ENCODE measurements at places on chromosomes 1 and 21.

GRCh38 chr1:62341615-62342014 is 22.4 kb upstream of the KANK4 start:
- DNase-seq = no peak

DNA sequence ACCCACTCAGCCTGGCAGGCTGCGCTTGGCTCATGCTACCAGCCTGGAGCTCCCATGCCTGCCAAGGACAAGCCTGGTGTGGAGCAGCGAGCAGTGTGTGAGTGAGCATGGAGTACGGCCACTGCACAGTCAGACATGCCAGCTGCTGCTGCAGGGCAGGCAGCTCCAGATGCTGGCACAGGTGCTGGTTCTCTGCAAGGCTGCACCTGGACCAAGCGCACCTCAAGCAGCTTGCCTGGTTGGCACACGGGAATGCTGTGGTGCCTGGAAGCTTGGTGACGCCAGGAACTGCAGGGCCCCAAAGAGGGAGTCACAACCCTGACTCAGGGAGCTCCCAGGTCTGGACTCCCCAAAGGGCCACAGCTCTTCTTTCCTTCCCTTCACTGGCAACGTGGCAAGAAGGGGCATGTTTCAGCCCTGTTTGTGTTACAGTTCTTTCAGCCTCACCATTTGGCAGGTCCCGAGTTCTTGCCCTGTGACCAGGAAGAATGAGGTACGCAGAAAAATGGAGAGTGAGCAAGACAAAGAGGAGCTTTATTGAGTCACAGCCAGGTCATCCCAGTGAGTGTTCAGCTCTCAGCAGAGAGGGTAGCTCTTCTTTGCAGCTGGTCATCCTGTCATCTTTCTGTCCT is 26.1 kb downstream of the ACOT7 start:
- DNase-seq = no peak

- DNase-seq = no peak
Observed at GRCh38 chr1:47745715-47746609, 251.2 kb downstream of the TRABD2B start.

GRCh38 chr1:102628109-102628613 is 480.2 kb downstream of the COL11A1 start:
- DNase-seq = no peak

- DNase-seq = no peak
Observed at GRCh38 chr1:41439234-41439633, 45.2 kb downstream of the EDN2 start.

GRCh38 chr1:114173680-114174079 is 20.0 kb upstream of the SYT6 start:
- no peak for DNase-seq

DNA sequence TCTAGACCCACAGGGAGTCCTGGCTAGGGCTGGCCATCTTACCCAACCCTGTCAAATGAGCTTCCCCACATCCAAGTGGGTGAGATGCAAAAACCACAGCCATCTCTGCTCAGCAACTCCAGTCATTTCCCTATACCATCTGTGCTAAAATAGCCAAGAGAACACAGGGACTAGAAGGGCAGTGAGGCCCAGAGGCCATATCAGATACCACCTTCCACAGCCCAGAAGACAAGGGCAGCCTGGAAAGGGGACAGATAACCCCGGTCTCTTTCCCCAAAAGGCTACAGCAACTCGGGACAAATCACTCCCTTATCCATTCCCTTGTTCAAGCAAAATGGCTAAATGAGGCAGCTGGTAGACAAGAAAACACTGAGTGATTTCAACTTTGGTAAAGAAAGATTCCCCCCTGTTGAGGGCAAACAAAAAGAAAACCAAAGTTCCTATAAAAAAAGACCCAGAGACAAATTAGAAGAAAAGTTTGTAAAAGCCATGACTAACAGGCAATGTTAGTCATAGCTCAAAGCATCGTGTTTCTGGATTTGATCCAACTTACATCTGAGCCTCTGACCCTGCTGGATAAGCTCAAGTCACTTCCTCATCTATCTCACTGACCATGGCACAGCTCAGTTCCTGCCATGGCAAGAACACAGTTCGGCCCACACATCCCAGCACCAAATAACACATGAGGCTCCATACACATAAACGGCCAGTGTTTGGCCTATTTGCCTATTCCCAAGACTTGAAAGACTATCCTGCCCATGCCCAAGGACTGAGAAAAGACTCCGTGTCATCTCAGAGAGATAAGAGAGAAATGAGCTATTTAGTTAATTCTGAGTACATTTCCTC is 3.1 kb downstream of the LAMB3 start:
- peak; percentile 86 for DNase-seq

DNA sequence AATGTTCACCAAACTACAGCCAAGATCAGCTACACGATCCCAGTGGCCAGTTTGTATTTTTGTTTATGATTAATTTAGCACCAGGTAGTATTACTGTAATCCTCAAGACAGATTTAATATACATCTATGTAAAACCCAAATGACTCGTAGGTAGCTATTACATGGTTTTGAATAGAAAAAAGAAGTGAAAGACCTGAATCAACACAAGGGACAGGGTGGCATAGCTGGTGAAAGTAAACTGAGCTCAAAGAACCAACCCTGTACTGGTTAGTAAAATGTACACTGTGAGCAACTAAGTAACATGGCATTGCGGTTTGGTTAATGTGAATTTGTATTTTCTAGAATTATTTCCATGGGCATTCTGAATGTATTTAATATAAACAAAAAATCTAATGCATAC is 8.8 kb downstream of the GPATCH2 start:
- no peak for DNase-seq

- no peak for DNase-seq
Observed at GRCh38 chr21:31554511-31555022, 104.9 kb upstream of the SOD1 start.

- DNase-seq = peak; percentile 71
Observed at GRCh38 chr1:10530756-10531495, 56.2 kb downstream of the PEX14 start.

GRCh38 chr1:161787355-161787754 is 21.2 kb downstream of the ATF6 start:
- DNase-seq = no peak

DNA sequence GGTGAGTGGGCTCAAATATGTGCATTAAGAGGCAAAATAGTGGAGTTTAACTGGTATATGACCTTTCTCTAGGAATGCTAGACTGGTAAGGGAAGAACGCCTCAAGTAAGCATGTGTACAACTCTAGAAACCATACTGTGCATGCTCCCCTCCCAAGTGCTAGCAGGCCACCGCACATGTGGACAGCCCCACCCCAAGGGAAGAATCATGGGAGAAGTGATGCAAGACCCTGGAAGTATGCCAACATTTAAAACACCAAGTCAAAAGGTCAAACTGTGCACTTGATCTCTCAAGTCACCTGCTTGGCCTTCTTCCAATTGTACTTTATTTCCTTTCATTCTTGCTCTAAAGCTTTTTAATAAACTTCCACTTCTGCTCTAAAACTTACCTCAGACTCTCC is 120.4 kb downstream of the WDR3 start:
- no peak for DNase-seq

GRCh38 chr1:28136169-28136921 is 40.1 kb downstream of the PTAFR start:
- DNase-seq = no peak

- no peak for DNase-seq
Observed at GRCh38 chr1:104084380-104084779, 334.7 kb downstream of the AMY1C start.

DNA sequence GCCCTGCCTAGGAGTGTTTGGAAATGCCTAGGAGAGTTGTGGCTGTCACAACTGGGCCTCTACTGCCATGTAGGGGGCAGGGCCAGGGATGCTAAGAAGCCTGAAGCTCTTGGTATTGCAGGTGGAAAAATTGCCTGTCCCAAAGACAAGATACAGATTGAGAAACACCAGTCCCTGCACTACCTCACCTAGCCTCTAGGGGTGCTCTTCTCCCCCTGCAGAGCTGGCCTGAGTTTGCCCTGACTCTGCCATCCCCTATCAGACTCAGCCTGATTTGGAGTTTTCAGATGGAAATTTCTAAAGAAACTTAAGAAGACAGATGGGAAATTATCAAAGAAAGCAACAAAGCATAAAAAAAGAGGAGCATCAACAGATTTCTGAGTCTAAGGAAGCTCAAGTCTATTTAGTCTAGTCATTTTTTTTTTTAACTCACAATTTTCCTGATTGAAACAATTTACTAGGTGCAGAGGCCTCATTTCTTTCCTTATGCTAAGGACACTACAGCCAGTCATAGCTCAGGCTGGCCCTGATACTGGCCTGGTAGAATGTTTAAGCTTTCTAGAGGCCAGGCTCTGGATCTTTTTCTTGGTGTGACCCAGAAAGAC is 61.4 kb upstream of the LRRN2 start:
- DNase-seq = peak; percentile 43

- DNase-seq = no peak
Observed at GRCh38 chr1:233514946-233515391, 98.9 kb upstream of the KCNK1 start.

DNA sequence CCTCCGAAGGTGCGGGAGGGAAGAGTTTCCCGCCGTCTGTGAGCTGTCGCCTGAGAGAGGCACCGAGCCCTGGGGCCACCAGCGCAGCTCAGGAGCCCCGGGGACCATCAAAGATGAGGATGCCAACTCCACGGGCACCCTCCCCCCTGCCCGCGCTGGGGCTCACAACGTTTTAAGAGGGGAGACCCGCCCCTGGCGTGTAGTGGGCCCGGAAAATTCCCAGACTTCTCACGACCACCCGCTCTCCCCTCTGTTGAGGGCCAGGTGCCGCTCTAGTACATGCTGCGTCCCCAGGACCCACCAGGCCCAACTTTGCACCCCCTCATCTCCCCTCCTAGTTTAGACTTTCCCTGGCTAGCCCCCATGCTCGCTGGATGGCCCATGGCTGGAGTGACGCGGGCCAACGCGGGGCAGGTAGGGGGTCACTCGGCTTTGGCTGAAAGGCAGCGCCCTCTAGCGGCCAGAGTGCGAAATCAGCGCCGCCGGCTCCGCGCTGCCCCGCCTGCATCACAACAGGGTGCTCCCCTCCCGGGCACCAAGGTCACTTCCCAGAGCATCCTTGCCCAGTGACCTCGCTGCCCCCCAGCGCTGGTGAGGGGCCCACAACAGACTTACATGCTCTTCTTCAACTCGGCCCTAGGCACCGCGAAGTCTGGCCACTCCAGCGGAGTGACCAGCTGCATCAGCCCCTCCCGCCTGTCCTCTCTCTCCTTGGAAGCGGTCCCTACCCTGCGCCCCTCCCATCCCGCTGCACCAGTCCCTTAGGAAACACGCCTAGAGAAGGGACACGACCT is 1.8 kb downstream of the CD160 start:
- DNase-seq = peak; percentile 54

- DNase-seq = peak; percentile 63
Observed at GRCh38 chr1:225691377-225691776, 38.5 kb upstream of the ENAH start.

- no peak for DNase-seq
Observed at GRCh38 chr1:154614901-154615300, 6.9 kb upstream of the ADAR start.

DNA sequence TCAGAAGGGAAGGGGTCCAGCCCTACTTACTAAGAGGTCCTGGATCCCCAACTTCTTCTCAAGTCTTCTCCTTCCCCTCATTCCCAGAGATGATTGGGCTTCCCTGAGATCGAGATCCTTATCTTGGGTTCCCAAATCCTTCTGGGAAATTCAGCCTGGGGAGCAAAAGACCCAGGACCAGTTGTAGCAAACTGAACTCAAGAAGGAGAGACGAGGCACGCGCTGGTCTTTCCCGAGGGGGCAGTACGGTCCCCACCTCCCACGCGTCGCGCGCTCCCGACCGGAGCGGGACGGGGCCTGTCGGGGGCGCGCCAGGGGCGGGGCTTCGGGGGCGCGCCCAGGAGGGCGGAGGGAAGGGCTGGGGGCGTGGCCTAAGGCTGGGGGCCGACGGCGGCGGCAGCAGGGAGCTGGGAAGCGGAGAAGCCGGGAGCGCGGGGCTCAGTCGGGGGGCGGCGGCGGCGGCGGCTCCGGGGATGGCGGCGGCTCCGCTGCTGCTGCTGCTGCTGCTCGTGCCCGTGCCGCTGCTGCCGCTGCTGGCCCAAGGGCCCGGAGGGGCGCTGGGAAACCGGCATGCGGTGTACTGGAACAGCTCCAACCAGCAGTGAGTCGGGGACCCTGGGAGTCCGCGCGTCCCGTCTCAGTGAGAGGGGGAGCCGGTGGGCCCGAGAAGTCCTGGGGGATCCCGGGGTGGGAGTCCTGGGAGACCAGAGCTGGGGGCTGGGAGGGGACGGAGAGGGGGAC is at the start of gene EFNA3:
Gene EFNA3 (plus strand): TSS at position 369 of the 741 bp plus-strand sequence. CDS start 105 bp downstream, at position 474.
- peak; percentile 26 for DNase-seq

DNA sequence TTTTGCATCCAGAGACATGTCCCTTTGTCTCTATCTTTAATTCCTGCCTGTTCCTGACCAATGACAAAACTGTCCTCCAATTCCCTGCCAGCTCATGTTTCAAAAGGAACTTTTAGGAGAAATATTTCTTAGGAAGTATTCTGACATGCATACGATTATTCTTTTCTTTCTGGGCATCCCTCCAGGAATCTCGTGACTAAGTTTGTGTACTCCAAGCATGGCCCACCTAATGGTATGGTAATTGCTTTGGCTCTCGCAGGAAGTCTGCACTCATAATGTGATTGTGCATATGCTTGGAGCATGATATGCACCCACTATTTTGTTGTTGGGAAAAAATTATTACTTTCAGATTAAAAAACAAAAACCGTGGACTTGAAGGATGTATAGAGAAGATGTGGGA is 256.4 kb downstream of the PRDM2 start:
- DNase-seq = peak; percentile 6

DNA sequence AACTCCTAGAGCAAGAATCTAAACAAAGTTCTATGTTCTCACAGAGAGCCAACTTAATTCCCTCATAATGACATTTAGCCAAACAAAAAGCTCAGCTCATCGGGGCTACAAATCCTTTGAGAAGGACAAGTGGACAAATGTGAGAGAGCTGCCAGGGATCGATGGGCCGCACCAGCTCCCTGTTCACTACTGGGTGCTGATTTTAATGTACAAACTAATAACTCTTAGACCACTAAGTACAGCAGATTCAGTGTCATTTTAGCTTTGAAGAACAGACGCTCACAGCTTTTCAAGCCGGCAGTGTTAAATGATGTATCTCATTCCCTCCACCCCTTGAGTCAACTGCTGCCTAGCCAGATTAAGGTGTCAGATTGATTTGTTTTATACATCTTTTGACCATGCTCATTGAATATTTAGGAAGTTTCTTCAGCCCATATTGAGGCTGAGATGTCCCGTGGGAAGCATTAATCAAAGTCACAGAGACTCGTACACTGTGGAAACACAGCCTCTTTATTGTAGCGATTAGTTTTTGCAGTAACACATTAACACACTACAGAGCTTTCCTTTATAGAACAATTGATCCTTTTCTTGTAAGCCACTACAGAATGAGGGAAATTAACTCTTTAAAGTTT is 21.1 kb downstream of the PROX1 start:
- DNase-seq = no peak

GRCh38 chr1:66278260-66279021 is 255.5 kb upstream of the SGIP1 start:
- DNase-seq = no peak

GRCh38 chr1:23273450-23274133 is 56.3 kb upstream of the HTR1D start:
- peak; percentile 84 for DNase-seq

GRCh38 chr1:208917723-208918122 is 665.8 kb upstream of the CAMK1G start:
- no peak for DNase-seq

- peak; percentile 99 for DNase-seq
Observed at GRCh38 chr1:93701629-93702028, 20.0 kb upstream of the BCAR3 start.

GRCh38 chr21:46388206-46388880 is 64.4 kb downstream of the PCNT start:
- DNase-seq = no peak

All from AG10803 (cell line).